ENCODE measurements at places on chromosomes 6 and 20.

DNA sequence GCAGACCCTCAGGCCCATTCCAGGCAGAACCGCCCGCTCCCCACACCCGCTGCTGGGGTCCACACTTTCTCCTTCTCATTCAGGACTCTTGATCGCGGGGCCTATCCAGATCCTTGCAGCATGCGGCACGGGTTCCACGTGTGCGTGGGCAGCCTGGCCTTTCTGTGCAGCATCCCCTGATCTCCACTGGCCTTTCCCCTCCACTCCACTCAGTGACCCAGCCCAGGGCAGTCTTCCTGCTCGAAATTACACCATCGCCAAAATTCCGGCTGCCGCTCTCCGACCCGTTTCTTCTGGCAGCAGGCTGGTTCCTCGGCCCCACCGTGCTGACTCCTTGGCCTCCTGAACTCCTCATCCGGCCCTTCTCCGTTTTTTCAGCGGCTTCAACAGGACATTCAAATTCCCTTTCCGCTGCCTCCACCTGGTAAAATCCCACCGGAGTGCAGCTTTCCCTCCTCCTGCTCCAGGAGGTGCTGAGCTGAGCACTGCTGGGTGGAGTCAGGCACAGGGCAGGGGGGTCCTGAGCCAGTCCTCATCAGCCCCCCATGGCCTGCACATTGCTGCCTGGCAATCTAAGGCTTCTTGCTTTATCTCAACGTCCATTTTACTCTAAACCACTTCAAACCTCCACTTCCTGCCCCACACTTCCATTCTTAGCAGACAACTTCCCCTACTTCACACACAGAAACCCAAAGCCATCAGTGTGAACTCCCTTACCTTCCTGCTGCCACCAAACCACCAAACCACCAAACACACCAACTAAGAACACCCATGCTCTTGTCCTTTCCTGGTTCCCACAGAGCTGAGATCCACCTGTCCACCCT is 9.0 kb downstream of the SFT2D1 start:
- DNase-seq = no peak

- no peak for DNase-seq
Observed at GRCh38 chr6:23200946-23201345, 631.6 kb downstream of the HDGFL1 start.

GRCh38 chr6:157552820-157553485 is 172.0 kb downstream of the ZDHHC14 start:
- DNase-seq = no peak

GRCh38 chr20:53527196-53527595 is 66.4 kb downstream of the ZNF217 start:
- no peak for DNase-seq

DNA sequence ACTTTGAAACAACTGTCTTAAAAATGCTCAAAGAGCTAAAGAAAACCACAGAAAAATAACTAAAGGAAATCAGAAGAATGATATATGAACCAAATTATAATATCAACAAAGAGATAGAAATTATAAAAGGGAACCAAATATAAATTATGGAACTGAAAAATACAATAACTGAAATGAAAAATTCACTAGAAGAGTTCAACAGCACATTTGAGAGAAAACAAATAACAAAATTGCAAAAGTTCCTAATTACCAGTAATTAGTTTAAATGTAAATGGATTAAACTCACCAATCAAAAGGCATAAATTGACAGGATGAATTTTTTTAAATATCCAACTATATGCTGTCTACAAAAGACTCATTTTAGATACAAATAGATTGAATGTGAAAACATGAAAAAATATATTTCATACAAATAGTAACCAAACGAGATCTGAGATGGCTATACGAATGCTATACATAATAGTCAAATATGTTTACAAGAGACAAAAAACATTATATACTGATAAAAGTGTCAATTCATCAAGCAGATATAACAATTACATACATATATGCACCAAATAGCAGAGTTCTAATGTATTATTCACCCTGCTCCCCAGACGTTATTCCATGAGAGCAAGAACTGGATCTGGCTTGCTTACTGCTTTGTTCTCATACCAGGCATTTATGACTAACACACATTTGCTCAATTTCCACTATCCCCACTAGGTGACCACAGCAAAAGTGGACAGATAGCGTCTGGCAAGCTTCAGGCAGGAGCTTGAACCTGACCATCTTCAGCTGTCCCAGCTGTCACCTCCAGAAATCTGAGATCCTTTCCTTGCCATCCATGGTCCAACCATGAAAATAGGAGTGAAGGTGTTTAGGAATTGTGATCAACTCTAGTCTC is 72.4 kb upstream of the SIRPA start:
- DNase-seq = no peak

- no peak for DNase-seq
Observed at GRCh38 chr6:97195117-97195516, 87.9 kb downstream of the MMS22L start.

DNA sequence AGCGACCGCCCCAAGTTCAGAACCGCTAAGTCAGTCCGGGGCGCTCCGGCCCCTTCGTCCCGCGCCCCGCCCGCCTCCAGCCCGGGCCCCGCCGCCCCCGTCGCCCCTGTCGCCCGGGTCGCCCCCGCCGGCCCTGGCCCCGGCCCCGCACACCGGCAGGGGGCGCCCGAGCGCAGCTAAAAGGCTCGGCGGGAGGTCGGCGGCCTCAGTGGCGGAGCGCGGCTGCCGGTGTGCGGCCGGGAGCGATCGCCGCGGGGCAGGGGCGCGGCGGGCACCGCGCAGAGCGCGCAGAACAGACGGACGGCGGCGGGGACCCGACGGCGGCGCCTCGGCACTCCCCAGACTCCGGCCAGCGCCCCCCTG is at the start of gene FNDC1:
Gene FNDC1 (plus strand): TSS at position 208 of the 363 bp plus-strand sequence. CDS start 197 bp downstream, outside the sequence.
- no peak for DNase-seq

DNA sequence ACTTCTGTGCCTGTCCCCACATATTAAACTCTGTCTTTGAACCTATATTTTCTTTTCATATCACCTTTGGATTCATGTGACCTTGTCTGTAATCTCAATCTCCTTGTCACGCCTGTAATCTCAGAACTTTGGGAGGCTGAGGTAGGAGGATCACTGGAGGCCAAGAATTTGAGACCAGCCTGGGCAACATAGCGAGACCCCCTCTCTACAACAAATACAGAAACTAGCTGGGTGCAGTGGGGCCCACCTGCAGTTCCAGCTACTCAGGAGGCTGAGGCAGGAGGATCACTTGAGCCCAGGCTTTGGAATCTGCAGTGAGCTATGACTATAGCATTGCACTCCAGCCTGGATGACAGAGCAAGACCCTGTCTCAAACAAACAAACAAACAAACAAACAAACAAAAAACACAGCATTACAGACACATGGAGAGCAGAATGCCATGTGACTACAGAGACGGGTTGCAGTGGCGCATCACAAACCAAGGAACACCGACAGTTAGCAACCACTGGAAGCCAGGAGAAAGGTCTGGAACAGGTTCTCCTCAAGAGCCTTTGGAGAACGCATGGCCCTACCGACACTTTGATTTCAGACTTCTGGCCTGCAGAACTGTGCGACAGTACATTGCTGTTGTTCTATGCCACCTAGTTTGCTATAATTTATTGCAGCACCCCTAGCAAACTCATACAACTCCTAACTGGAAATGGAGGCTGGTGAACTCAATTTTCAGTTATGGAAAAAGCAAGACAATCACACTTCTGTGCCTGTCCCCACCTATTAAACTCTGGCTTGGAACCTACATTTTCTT is 14.6 kb upstream of the TIAM2 start:
- no peak for DNase-seq

DNA sequence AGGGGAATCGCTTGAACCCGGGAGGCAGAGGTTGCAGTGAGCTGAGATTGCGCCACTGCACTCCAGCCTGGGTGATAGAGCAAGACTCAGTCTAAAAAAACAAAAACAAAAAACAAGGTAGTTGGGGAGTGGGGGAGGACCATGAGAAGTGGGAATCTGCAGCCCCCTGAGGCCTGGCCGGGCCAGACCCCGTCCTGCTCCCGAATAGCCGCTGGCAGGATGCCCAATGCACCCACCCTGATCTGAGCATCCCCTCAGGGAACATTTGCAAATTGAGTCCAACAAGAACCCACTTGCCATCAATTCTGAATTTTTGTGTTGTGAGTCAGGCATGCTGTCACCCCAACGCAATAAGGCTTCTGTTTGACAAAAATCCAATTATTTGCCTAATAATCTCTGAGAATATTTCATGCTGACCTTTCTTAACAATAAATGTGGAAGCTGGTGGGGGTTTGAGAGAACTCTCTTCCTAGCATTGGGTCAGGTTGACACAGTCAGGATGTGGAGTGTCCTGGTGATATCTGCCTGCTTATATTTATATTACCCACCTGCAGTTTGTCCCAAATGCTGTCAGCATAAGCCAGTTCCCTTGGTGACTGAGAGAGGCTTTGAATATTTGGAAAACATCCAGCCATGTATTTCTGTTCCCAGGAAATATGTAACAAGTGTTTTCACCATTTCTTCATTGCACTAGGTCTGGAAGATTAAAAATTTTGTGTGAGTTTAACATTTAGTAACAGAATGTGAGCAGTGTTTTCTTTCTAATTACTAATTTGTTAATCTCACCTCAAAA is 28.4 kb upstream of the FRMD1 start:
- DNase-seq = no peak

DNA sequence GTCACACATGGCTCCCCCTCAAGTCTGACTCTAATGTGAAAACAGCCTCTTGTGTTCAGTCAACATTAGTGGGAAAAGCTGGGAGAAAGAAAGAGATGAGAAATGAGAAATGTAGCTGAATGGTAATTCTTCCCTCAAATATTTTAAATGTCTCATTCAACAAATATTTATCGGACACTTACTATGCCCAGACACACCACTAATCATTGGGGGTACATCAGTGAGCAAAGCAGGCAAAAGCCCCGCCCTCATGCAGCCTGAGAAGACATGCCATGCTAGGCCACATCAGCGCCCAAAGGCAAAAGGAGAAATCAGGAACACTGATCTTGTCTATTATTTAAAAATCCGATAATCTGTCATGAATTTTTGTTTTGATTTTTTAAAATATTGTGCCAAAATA is 89.9 kb upstream of the ASF1A start:
- no peak for DNase-seq

DNA sequence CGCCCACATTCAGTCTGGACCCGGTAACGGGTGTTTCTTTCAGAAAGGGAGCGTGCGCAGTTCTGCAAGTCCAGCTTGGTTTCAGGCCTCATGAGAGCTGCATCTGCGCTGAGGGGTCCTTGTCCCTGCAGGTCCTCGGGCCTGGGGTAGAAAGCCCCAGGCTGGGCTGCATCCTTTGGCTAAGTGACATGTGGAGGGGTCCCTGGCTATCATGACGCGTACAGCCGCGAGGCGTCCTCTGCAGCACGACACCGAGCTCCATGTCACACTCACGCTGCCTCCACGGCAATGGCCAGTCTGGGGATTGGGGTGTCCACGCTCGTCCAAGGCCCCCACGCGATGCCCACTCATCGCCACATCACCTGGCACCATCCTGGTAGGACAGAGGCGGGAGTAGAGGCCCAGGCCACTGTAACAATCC is 1.7 kb upstream of the KIF25 start:
- DNase-seq = no peak

DNA sequence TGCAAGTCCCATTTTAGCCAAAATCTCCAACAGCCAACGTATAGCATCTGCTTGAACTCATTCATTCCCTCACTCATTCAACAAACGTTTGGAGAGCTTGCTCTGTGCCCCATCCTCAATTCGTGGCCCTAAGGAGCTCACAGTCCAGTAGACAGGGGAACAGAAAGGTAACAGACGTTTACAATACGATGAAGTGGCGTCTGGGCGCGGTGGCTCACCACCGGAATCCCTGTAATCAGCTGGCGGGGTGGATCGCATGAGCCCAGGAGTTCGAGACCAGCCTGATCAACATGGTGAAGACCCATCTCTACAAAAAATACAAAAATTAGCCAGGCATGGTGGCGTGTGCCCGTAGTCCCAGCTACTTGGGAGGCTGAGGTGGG is 790 bp upstream of the E2F1 start:
- no peak for DNase-seq

GRCh38 chr6:149211046-149211571 is 106.4 kb upstream of the TAB2 start:
- no peak for DNase-seq

GRCh38 chr6:101286146-101286545 is 107.4 kb upstream of the GRIK2 start:
- DNase-seq = no peak

GRCh38 chr6:487956-488355 is 96.4 kb downstream of the IRF4 start:
- DNase-seq = no peak

GRCh38 chr6:91482498-91482897 is 895.6 kb upstream of the MAP3K7 start:
- DNase-seq = no peak

GRCh38 chr6:34028691-34029360 is 117.1 kb downstream of the GRM4 start:
- no peak for DNase-seq

DNA sequence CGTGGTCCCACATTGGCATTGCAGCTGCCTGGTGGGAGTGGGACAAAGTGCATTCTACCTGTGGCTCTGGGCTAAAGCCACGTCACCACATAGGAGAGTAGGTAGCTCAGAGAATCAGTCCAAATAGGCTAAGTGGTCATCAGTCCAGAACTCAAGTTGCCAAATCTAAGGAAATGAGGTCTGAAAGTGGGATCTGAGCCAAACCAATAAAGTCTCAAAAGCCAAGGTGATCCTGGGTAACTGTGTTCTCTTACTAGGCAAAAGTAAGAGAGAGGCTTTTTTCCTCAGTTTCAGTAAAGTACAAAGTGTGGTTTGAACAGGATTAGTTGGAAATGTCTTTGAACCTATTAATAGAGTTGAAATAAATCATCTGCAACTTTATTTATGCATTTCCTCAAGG is 68.6 kb upstream of the CNKSR3 start:
- no peak for DNase-seq

DNA sequence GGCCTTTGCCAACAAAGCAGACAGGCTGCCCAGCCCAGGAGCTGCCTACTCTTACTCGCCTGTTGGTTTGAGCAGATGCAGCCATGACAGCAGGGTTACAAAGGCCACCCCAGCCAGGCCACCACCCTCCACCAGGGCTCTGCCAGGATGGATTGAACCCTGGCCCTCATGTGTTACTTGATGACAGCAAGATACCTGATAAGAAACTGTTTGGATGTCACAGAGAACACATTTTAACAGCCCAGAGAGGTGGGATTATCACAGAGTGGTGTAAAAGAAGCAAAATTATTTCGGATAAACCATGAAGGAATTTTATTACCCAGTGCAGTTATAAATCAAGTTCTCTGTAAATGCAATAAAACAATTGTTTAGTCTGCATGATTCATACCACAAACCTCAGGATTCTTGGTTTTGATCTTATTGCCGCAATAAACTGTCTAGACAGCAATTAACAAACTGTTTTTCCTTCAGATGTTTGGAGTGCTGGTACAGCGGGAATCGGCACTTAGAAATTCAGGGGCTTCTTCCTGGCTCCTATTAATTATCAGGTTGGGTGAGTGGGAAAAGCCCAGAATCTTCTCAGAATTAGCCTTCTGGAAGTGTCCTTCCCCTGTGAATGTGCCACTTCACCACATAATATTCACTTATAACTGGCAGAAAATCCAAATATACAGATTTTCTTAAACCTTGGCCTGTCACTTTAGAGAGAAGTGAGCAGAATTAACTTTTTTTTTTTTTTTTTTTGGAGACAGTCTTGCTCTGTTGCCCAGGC is 58.0 kb upstream of the SALL4 start:
- no peak for DNase-seq

GRCh38 chr20:62603021-62603906 is 39.0 kb upstream of the SLCO4A1 start:
- DNase-seq = peak; percentile 51

GRCh38 chr6:101765281-101765680 is 371.8 kb downstream of the GRIK2 start:
- no peak for DNase-seq

Measured in stimulated activated CD8-positive, alpha-beta memory T cell treated with anti-CD3 and anti-CD28 coated beads, Interleukin-7, amount 100 ng/mL, for 4 hours (primary cell).